ENCODE measurements at places on chromosomes 3 and 15.

GRCh38 chr15:101637516-101637915 lies 14.7 kb downstream of the TM2D3 start:
- DNase-seq, result no peak

GRCh38 chr3:163538387-163538786 lies 1539.9 kb downstream of the SI start:
- DNase-seq, result no peak

GRCh38 chr3:15097891-15098290 lies 1.1 kb downstream of the RBSN start:
- DNase-seq, result no peak

GRCh38 chr3:9069971-9070370 lies 106.7 kb upstream of the RAD18 start:
- no peak for DNase-seq

DNA sequence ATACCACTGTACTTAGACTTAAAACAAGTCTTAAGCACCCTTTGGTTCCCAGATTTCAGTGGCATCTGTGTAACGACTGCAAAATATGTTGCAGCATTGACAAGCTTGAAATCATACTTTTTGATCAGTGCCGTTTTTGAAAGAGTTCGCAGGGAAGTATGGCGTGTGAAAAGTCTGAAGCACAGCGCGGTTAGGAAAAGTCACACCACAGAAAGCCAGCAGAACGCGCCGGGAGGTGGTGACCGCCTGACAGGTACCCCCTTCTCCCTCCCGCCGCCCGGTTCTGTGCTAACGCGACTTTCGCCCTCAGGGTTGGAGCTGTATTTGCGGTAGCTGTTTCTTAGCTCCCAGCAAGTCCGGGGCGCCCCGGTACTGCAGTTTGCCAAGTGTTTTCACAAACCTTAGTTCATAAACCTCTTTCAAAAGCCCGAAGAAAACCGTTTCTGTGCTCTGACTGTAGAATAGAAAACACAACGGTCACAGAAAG lies 481 bp upstream of the CRYBG3 start:
- no peak for DNase-seq

DNA sequence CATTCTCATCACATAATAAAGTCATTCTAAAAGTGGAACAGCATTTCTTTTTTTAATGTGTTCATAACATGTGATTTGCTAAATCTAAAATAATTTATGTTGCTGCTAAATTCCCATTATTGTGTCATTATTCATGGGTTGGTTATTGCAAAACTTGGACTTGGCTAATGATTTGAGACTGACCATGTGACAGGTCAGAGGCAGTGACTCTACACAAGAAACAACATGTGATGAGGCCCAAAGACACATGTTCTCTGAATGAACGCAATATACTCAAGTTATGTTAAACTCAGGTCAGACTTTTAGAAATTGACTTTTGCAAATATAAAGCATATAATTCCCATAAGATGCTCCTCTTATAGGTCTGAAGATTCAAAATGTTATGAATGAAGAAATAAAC lies 566.1 kb downstream of the TBL1XR1 start:
- DNase-seq, result no peak

- DNase-seq, result no peak
Observed at GRCh38 chr15:93459396-93459795, 370.4 kb upstream of the RGMA start.

DNA sequence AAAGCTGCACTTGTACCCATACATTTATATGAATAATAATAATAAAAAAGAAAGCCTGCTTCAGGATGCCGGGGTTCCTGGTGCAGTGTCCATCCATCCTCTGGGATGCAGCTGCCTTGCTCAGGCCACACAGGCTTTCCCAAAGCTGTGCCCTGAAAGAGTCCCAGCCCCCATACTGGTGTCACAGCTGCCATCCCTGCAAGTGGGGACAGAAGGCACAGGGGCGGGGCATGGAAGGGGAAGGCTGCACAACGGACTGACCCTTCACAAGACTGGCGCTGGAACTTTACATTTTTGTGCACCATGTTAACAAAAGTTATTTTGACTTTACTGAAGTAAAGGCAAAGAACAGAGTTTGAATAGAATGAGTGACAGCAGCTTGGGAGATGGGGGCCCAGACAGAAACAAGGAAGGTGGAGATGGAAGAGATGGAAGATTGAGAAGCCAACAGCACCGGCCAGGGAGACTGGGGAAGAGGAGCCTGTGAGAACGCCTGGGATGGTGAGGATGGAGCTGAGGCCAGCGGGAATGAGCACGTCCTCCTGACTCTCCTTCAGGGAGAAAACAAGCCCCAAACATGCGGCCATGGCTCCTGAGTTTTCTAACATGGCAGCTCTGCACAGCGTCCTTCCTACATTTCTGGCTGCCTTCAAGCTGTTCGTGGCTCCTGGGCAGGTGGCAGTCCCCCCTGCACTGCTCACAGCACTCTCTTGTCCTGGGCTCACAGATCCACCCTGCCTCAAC lies 73.1 kb downstream of the ABTB1 start:
- no peak for DNase-seq

DNA sequence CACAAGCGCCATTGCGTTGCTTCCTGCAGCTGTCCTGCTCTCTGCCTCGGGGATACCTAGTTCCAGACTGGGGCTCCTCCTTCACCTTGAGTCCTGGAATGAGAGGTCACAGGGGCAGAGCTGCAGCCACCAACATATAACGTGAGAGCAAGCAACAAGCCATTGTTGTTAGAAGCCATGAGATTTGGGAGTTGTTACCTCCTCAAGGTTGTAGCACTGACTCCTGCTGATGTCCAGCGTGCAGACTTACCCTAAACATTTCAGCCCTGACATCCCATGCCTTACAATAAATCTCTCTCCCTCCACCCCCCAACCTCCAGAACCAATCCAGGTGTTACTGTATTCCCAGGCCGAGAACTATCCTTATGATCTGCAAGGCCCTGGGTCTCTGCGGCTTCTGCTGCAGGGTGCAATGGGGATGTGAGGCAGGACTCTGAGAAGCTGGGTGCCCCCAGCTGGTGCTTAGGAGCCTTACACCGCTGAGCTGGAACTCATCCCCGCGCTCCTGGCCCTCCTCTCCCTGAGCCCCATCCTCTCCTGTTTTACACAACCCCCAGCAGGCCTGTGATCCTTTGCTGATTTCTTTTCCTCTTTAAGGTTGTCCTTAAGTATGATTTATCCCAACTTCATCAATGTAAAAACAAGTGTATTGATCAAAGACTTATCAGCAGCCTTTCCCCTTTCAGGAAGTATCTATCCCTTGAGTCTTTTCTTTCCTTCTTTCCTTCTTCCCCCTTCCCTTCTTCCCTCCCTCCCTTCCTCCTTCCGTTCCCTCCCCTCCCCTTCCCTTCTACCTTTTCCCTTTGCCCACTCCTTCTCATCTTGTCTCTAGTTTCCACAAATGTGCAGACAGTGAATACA lies 84.2 kb upstream of the ABHD2 start:
- peak; percentile 40 for DNase-seq

GRCh38 chr15:39684233-39684632 lies 98.4 kb downstream of the FSIP1 start:
- DNase-seq, result no peak

DNA sequence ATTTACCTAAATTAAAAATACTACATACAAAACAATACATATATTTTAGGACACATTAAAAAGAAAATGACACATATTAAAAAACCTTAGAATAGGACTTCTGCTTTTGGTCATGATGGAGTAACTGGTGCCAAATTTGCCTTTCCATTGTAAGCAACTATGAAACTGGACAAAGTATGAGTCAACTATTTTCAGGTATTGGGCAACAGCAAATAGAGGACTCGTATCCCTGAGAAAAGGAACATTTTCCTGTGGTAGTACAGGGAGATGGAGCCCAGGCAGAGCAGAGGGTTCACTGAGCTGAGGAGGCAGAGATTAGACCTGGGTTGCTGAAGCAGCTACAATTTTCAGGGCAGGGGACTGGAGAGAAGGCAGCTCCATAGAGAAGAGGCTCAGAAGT lies 14.7 kb downstream of the CCR1 start:
- no peak for DNase-seq
